ENCODE measurements at places on chromosomes 11 and 22.

DNA sequence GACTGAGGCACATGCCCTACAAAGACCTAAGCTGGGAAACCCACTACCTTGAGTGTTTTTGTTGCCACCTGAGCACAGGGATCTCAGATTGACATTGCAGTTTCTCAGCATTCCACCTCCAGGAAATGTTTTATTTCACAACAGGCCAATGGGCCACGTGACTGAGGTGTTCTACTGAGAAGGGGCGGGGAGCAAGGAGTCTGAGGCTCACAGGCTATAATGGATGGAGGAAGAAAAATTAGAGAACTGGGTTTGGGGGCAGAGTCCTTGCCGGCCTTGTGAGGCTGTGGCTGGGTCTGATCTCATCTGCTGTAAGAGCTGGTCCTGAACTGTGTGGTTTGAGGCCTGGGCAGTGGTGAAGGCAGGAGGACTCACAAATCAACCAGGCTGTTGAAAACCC is 40.7 kb downstream of the ZNF202 start:
- no peak for DNase-seq

GRCh38 chr11:104704146-104704830 is 194.0 kb downstream of the CASP12 start:
- no peak for DNase-seq

- DNase-seq = no peak
Measured at GRCh38 chr22:26722159-26722558, 64.8 kb downstream of the MIAT start.

GRCh38 chr11:96448225-96448624 is 58.4 kb downstream of the JRKL start:
- DNase-seq = no peak

GRCh38 chr11:45320371-45320770 is 34.2 kb upstream of the SYT13 start:
- no peak for DNase-seq

- no peak for DNase-seq
Measured at GRCh38 chr22:45239681-45240051, 1.0 kb downstream of the KIAA0930 start.

- DNase-seq = no peak
Measured at GRCh38 chr11:22774716-22775115, 54.9 kb downstream of the SVIP start.

Measured in stimulated activated CD8-positive, alpha-beta memory T cell treated with anti-CD3 and anti-CD28 coated beads, Interleukin-15, amount 100 ng/mL, for 24 hours (primary cell).